NCI-H69 (cell line): ENCODE measurements at places on chromosomes 6 and 20.

DNA sequence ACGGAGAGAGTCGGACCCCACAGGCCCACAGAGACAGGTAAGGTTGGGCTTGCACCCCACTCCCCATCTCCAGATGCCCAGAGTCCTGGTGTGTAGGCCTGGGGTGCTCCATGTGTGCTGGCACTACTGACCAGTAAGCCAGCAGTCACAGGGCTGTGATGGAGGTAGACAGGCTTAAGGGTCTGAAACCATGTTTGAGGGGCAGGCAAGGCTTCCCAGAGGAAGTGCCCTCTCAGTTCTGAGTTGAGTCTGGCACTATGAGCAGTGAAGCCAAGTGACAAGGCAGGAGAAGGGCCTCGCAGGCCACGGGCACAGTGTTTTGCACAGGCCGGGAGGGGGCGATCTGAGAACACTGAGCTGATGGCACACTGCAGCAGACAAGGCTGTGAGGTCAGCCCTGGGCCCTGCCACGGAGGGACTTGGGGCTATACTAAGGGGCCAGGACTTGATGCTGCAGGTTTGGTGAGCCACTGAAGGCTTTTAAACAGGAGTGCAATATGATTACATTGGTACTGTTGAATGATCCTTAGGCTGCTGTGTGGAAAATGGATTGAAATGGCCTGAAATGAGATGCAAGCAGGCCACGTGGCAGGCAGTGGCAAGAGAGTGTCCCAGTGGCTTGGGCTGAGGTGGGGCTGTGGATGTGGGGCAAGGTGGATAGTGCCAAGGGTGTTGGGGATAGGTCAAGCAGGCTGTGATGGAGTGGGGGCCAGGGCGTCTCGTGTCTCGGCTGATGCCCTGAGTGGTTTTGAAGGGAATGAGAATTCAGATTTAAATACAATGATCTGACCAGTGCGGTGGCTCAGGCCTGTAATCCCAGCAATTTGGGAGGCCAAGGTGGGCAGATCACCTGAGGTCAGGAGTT, 20.3 kb downstream of the TTBK1 start:
- DNase-seq = peak; percentile 72

- DNase-seq = no peak
Measured at GRCh38 chr20:57724610-57725405, 15.0 kb upstream of the PMEPA1 start.

- DNase-seq = no peak
Measured at GRCh38 chr20:17684077-17684888, 2.2 kb upstream of the RRBP1 start.

DNA sequence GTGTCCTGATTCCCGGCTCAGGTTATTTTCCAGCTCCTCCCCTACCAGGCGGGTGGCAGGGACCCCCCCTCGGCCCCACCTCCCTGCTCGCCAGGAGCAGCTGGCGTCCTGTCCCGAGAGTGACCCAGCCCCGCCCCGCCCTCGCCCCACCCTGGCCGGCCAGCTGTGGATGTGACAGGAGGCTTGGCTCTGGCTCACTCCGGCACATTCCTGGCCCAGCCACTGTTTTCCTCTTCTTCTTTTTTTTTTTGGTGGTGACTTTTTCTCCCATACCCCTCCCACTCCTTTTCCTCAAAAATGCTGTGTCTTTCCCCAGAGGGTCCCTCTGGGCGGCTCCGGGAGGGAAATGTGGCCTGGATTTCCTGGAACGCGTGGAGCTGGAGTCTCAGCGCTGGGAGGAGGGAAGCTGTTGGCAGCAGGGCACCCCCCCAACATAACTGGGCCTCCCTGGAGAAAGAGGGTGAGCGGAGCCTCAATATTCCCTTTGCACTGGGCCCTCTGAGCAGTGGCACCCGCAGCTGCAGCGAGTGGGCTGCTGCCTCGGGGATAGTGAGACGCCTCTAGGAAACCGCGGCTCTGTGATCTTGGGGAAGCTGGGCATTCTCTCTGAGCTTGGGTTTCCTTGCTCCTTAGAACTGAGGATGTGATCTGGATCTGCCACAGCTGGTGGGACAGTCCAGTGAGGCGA, 28.3 kb upstream of the CSNK2A1 start:
- peak; percentile 58 for DNase-seq

- no peak for DNase-seq
Measured at GRCh38 chr6:160421854-160422253, 73.7 kb downstream of the SLC22A3 start.

DNA sequence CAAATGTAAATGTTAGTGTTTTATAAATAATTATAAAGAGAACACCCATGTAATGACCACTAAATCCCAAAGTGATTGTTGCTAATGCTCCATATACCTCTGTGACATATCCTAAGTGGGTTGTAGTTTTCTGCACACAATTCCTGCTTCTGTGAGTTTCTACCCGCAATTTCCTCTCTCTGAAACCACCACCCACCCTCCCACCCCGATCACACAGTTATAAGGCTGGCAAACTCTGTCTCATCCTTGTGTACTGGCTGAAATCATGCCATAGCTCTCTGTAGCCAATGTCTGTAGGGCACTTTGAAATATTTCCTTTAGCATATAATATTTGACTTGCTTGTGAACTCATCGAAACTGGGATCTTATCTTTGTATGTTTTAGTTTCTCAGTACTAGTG, 236.6 kb downstream of the PLCB1 start:
- DNase-seq = no peak

DNA sequence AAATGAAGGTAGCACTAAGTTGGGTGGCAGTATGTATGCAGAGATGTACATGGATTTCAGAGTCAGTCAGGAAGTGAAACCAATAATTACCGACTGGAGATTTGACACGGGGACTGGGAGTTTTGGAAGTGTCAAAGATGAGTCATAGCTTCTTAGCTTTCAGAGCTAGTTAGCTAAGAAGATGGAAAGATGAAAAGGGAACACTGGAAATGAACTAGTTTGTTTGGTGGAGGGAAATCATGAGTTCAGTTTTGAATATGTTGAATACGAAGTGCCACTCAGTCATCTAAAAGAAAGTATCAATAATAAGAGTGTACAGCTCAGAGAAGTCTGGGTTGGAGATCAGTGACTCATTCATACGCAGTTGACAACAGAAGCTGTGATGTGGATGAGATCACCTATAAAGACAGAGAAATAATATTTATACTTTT, 7.5 kb downstream of the ESF1 start:
- peak; percentile 29 for DNase-seq

- peak; percentile 8 for DNase-seq
Measured at GRCh38 chr6:91267246-91267645, 680.4 kb upstream of the MAP3K7 start.

GRCh38 chr20:1817577-1818211, 77.5 kb upstream of the SIRPA start:
- DNase-seq = no peak

DNA sequence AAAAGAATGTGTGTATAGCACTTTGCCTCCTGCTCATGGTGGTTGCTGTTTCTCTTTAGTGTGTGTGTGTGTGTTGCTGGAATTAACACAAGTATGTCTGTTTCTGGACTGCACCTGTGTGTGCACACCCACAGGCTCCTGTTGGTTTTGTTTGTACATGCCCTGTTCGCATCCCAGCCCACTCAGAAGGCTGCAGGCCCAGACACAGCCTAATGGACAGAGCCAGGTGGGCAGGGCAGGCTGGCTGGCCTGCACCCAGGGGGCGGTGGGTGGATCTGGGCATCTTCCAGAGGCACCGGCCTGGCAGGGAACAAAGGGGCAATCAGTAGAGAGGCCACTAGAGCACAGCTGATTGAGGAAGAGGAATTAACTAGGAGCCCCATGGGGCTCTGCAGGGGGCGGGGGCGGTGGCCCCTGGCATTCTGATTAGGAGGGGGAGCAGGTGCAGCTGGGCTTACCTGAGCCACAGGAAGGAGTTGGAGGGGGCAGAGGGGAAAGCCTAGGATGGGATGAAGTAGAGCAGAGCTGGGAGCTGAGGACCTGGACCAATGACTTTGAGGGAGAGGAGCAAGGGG, 21.9 kb downstream of the CD40 start:
- peak; percentile 96 for DNase-seq

DNA sequence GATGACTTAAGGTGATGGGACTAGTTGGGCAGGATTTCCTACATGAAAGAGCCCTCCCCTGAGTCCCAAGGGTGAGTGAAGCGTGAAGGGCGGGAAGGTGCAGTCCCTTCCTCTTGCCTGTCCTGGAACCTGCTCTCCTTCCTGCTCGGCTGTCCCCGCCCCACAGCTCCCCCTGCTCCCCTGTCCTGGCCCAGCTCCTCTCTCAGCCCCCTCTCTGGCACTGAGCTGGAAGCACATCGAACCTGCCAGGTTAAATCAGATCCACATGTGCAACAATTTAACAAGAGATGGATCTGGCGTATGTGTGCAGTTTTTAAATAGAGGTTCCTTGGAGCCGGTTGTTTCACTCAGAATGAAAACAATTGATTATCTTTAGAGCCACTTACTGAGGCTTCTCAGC, 95.0 kb downstream of the LRFN2 start:
- DNase-seq = no peak

- DNase-seq = no peak
Measured at GRCh38 chr20:34402461-34402860, 39.4 kb downstream of the ITCH start.

GRCh38 chr6:64990652-64991304, 716.2 kb downstream of the EYS start:
- DNase-seq = peak; percentile 59

GRCh38 chr6:154909821-154910220, 85.3 kb upstream of the TIAM2 start:
- DNase-seq = peak; percentile 88

DNA sequence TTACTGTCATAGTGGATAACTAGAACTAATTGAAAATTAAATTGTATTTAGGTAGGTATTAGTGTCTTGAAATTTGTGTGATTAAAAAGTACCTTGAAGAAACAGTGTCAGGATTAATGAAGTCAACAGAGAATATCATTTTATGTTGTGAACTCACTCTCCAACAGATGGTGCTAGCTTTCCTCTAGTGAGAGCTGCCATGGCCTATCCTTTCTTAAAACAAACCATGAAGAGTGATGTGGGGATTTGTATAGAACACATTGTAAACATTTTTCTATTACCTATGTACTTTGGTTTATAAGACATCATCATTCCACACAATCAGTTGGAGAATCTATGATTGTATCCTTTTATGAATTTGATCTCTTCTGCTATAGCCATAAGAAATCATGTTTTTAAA, 4.8 kb upstream of the SRSF12 start:
- peak; percentile 72 for DNase-seq

DNA sequence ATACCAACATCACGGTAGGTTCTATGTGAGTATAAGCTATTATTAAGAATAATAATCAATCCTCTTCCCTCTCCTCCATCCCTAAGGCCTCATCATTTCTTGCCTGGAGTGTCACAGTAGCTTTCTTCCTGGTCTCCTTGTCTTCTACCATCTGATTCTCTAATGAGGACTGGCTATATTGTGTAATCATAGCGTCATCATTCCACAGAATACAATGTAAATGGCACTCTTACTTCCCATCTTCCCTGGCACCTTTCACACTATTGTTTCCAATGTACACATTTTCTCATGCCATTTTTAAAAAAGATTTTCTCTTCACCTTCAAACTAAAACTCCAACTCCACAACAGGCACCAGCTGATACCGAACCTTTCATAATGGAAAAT, 2.2 kb upstream of the BTN3A2 start:
- no peak for DNase-seq

DNA sequence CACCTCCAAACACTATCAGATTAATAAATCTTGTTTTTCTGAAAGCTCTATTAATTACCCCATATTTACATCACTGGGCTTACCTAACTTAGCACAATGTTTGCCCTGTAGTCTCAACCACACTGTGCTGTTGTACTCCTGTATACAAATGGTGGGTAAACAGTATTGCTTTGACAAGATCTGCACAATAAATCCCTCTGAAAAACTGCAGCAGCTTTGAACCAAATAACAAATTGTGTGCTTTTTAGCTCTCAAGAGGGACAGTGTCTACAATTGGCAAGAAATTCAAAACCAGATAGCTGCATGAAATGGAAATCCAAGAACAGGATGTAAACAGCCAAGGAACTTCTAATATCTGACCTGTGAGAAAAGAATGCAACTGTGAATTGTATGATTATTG, 10.4 kb downstream of the KIF6 start:
- DNase-seq = no peak

GRCh38 chr6:34189806-34190503, 44.1 kb upstream of the GRM4 start:
- no peak for DNase-seq

DNA sequence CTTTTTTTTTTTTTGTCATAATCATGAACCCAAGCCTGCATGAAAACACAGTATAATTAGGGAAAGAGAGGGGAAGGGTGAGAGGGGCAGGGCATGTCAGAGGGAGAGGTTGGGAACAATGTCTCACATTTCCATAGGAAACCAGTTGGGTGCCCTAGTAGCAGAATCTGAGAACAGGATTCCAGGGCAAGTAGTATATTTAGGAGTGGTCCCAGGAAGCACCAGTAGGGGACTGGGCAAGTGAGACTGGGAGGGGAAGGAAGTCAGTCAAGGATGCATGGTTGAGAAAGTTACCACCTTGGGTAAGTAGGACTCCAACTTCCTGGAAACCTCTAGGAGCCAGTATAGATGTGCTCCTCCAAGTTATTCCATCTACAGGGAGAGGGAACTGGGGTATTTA, 88.6 kb upstream of the MAFB start:
- no peak for DNase-seq

- no peak for DNase-seq
Measured at GRCh38 chr20:47127546-47127945, 229.0 kb downstream of the ZMYND8 start.

- DNase-seq = no peak
Measured at GRCh38 chr20:24628985-24629384, 159.6 kb downstream of the SYNDIG1 start.

DNA sequence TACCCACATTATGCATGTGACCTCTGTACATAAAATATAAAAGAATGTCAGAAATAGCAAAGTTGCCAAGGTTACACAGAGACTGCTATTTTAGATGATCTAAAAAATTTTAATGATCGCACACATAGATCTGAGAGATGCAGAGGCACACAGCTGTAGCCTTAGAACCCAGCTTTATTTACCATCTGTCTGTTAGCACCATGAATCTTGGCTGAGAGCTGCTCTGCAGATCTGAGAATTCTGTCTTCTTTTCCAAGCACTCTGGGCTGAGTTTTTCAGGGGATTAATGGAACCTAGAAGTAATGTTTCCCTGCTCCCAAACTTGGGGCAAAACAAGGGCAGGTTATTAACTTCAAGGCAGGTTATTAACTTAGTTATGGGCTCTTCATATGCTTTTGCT, 248.7 kb upstream of the JAG1 start:
- peak; percentile 12 for DNase-seq

- peak; percentile 78 for DNase-seq
Measured at GRCh38 chr6:19536838-19537237, 300.3 kb upstream of the ID4 start.

DNA sequence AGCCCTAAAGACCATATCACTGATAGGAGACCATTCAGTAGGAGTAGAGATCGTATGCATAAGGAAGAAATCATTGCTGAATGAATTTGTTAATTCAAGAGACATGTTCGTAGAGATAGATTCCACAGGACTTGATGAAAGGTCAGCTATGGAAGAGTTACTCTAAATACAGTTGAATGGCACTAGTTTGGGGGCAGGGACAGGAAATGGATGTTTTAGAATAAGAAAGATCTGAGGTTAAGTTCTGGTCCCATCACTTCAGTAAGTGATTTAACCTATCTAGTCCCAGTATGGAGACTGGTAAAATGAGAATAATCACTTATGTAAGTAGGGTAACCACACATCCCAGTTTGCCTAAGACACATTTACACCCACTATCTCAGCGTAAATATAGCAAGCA, 2.9 kb upstream of the BFSP1 start:
- no peak for DNase-seq

GRCh38 chr6:26415791-26416190, 13.7 kb downstream of the BTN3A1 start:
- DNase-seq = no peak

- DNase-seq = no peak
Measured at GRCh38 chr20:51442602-51443001, 99.9 kb downstream of the NFATC2 start.
